ENCODE measurements at places on chromosomes 7 and 10.

DNA sequence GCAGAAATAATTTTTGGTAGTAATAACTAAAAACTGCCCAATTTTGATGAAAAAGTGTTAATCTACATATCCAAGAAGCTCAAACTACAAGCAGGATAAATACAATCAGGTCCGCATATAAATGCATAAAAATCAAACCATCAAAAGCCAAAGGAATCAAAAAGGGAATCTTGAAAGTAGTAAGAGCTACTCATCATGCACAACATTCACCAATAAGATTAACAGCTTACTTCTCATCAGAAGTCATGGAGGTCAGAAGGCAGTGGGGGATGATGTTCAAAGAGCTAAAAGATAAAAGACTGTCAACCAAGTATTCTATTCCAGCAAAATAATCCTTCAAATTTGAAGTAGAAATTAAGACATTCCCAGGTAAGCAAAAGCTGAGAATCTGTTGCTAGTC is 76.4 kb downstream of the CRPPA start:
- DNase-seq: no peak

DNA sequence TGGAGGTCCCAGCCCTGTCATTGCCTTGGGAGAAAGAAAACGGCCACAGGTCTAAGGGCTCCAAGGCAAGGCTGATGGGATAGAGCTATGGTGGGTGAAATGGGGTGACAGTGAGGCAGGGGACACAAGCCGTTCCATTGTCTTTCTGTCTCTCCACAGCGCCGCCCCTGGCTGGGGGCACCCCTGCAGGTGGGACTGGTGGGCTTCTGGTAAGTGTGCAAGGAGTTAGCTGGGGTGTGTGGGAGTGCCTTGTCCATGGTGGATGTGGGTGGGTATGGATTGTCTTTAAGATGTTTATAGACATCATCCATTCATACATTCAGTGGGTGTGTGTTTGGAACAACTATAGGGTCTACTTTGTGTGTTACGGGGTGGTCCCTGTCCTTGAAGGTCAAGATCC is 7.5 kb downstream of the SFXN3 start:
- no peak for DNase-seq

- DNase-seq: no peak
Measured at GRCh38 chr7:128080169-128080568, 48.9 kb upstream of the LRRC4 start.

DNA sequence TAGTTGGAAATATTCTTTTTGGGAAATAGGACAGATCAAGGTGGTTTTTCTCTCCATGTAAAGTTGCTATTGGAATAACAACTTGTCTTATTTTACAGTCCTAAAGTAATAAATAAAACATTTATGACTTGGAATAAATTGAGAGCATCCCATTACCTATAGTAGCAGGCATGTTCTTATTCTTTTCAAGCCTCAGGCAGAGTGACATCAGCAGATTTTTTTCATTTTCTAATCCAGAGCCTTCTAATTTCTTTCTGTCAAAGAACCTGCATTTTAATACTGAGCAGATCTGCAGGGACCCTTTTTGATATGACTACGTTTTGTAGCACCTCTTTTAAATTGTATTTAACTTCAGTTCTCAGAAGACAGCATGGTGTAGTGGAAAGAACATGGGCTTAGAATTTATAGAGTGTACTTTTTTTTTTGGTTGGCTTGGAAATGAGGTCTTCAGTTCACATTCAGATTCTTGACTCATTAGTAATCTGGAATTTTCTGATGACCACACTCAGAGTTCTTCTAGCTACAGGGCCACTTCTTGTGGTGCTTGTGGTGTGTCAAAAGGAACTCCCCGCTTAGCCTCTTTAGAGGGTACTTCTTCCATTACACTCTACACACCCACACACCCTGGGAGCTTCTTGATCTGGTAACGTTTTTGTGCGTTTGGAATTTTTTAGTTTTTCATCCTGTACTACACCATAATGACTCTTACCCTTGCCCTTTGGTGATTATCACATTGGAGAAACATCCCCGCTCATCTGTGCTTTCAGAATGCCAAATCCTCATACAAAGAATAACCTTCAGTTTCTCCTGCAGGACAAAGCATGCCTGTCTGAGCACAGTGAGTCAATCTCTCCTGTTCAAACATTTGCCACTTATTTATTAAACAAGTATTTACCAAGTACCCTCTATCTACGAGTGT is 34.6 kb downstream of the AGK start:
- DNase-seq: no peak

- no peak for DNase-seq
Measured at GRCh38 chr7:37552030-37552429, 103.4 kb upstream of the ELMO1 start.

DNA sequence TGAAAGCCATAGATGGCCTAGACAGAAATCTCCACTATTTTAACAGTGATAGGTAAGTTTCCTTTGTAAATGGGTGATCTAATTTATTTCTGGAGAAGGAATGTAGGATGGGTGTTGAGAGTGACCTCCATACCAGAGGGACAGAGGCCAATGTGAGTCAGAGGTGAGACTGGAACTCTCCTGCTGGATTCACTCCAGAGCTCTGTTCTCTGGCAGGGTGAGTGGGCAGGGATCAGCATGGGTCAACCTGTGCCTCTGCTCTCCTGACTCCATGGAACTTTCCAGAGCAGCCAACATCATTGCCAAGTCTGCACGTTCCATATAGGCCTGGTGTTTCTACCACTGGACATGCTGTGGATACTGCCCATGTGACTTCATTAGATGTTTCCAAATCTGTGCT is 11.4 kb downstream of the AKR1C3 start:
- no peak for DNase-seq

DNA sequence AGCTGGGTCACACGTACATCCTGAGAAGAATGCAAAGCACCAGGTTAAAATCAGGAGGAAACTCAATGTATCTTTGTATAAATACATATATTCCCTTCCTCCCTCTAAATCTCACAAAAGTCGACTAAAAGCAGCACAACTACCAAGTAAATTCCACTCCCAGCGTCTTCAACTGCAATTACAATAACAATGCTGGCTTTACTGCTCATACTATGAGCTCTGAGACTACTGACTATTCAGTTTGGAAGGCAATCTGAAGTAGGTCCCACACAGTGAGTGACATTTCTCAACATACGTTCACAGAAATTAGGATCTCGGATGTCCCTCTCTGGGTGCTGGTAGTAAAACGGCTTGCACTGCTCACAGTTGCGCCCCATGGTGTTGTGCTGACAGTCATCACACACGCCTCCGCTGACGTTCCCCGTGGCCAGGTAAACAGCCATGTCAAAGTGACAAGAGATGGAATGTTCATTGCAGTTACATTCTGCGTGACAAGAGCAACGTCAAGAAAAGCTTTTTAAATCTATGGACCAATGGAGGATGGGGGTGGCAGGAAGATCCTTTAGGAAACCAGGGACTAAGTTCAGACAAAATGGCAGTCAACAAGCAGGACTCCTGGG is 27.5 kb downstream of the LAMB1 start:
- DNase-seq: no peak

GRCh38 chr10:126907423-126907970 is 2.3 kb downstream of the DOCK1 start:
- no peak for DNase-seq

- no peak for DNase-seq
Measured at GRCh38 chr7:149625947-149626392, 128.4 kb upstream of the ZNF746 start.

GRCh38 chr7:50267525-50268041 is 36.9 kb upstream of the IKZF1 start:
- DNase-seq: no peak

DNA sequence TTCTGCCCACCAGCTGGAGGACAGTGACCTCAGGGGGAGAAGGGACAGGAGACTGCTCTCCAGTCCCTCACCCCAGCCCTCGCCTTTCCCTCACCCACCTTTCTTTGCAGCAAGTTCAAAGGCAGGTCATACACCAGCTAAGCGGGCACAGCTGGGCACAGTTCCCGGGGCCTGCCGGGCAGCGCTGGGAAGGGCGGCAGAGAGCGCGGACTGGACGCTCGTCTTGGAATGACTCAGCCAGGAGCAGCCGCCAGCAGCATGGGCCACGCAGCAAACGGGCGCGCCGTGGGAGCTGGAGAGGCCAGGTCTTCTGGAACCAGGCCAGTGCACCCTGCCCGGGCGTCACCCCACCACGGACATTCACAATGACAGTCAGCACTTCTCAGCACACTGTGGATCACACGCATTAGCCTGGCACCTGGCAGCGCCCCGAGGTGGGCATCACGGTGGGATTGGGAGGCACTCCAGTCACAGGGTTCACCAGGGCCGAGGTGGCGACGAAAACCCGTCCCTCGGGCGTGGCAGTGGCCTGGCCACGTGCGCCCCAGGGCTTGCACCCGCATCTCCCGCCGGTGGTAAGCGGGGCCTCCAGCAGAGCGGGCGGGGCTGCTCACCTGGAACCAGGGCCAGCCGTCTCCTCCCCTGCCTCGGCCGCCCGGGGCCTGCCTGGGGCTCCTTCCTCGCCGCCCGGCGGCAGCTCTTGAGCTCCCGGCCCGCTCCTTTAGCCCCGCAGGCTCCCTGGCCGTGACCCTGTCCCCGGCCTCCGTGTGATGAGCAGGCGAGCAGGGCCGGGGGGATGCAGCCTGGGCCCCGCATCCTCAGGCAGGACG is 29.0 kb upstream of the WDFY4 start:
- no peak for DNase-seq

DNA sequence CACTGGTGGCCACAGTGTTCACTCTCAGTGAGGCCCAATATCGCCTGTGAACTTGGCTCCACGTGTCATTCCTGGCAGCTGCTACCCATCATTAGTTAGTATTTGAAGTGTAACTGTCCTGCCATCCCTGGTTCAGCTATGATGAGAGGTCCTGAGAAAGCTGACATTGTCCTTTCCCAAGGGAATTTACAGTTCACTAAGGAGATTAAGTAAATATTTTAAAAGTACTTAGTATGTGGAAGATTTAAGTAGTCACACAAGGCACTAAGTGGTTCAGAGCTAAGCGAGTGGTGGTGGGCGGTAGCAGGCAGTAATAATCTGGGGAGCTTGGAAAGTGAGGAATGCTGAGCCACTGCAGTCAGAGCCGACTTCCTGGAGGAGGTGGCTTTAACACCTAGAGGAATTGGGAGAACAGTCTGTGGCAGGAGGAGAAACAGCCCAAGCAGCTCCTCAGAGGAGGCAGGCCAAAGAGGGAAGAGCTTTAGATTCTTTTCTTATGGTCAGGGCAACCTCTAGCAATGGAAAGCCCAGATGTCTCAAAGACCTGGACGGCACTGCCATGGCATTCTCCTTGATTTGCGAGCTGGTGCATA is 519.7 kb downstream of the LRMDA start:
- DNase-seq: no peak

DNA sequence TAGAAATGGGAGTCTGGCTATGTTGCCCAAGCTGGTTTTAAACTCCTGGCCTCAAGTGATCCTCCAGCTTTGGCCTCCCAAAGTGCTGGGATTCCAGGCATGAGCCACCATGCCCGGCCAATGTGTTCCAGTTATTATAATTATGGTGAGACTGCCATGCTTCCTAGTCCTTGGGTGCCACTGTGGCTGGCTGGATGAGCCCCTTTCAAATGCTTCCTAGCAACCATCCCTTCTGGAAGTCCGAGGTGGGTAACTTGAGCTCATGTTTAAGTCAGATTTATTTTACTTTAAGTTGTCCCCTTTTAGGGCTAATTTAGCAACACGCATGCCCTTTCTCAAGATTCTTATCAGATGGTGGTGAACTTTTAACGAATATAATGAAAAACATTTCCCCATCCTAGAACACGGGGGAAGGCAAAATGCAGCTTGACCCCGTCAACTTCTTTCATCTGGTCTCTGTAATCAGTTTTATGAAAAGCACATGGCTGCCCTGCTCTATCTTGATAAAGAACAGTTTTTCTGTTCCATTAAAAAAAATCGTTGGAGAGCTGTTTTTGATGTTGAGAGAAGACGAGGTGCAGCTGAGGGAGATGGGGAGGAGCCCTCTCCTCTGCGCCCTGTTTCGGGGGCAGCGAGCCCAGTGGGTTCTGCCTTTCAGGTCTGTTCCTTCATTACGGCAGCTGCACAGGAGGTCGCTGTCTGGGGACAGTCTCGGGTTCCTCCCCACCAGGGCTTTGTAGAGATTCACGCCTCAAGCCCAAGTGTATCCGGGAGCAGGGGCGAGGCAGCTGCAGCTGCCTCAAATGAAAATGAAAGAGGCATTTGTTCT is 61.0 kb upstream of the MKI67 start:
- no peak for DNase-seq

- DNase-seq: no peak
Measured at GRCh38 chr7:25408876-25409275, 180.6 kb upstream of the NPVF start.

DNA sequence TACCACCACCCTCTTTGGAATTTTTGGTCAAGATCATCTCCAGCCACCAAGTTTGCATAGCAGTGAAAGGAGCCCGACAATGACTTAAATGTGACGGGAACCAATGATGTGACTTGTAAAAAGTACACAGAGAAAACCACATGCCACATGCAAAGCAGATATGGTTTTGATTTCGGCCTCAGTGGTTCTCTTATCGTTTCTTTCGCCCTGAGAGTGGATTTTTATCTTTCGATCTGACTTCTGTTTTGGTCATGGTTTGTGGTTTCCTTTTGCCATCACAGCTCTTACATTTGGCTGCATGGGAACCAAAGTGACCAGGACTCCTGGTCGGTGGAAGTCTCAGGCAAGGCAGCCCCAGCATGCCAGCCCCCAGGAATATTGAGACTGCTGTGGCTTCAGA is 31.5 kb downstream of the TCF7L2 start:
- peak; percentile 38 for DNase-seq

GRCh38 chr7:102913826-102914225 is 1.0 kb downstream of the LRRC17 start:
- DNase-seq: no peak

DNA sequence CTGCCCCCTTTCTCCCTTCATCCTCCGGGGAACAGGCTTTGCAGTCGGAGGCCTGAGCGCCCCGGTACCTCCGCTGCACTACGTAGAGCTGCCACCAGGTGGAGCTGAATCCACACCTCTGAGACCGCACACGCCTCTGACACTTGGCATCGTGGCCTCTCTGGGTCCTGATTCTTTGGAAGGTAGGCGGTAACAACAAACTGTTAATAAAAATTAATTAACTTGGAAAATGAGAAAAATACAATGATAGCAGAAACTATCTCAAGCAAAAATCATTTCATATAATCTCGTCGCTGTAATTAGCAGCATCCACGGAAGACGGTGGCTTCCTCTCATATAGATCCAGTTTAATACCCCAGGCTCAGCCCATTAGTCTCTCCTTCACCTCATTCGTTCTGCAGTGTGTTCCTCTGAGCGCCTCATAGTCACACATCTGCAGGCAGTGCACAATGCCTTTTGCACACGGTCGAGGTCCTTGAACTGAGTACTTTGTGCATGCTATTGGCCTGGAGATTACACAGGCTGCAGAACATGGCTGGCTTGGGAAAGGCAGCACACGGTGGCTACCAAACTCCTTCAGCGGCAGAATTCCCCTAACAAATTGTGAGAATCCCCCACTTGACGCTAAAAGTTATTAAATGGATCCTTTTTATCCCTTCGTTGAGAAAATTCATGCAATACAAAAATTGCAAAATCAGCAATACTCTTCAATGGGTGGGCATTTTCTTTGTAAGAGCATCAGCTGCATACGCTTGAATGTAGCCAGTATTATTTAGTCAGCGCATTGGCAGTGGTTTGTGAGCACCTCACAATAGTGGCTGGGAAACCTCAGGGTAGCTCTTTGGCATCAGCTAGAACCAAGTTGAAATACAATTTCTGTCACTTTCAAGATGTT is 18.7 kb downstream of the OR9A2 start:
- peak; percentile 72 for DNase-seq

- no peak for DNase-seq
Measured at GRCh38 chr7:85067371-85067770, 119.5 kb downstream of the SEMA3D start.

- no peak for DNase-seq
Measured at GRCh38 chr7:15832996-15833395, 146.5 kb upstream of the MEOX2 start.

GRCh38 chr10:7957591-7957990 is 96.9 kb upstream of the GATA3 start:
- DNase-seq: no peak

Data from naive thymus-derived CD4-positive, alpha-beta T cell (primary cell).